ENCODE measurements at places on chromosomes 13 and 19. TPM values are rescaled to one million over a fixed set of nuclear protein-coding genes. Genes with fewer than 3 reads are reported as not detected.

The RGS9BP gene
- 12.5 TPM for total RNA-seq

The PRTN3 gene
- not detected for total RNA-seq

The DIRAS1 gene
- total RNA-seq = 200 TPM

DNA sequence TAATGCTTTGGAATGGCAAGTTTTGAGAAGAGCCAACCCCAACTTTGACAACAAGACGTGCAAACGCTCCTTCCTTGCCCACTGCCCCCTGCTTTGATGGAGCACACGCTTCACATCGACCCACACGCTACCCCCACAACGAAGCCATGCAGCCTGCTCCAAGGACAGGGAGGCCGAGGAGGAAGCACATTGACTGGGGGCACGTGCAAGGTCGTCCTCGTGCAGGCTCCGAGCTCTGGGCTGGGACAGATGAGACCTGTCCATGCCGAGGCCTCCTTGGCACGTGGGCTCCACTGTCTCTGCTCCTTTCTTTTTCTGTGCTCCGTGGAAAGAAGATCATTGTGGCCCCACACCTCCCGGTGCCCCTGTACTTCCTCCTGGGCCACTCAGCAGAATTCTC is 309.0 kb downstream of the TEX29 start:
- DNase-seq = no peak

DNA sequence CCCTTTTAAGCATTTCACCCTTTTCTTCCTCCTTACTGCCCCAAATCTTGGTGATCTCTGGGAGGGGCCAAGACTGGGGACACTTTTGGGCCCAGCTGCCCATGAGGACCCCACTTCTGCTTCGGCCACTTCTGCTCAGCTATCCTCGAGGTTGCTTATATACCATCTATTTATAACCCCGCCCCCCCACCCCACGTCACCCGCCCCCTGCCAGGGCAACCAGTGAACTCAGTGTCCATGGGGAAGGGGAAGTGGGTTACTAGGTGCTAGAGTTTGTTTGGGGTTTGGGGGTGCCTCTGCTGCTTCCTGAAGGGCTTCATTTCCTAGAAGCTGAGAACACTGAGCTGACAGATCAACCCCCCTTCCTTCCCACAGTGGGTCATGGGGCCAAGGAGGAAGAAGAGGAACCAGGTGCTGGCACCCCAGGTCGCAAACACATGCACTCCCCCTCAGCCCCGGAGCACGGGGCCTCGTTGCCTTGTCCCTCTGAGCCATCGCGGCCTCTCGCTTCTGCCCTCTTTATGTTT is 6.1 kb upstream of the ADGRE5 start:
- DNase-seq = peak; percentile 85

- DNase-seq = peak; percentile 42
Measured at GRCh38 chr13:113968463-113969310, 5.2 kb downstream of the C13orf46 start.

- no peak for DNase-seq
Measured at GRCh38 chr13:98927951-98928927, 49.6 kb downstream of the DOCK9 start.

- no peak for DNase-seq
Measured at GRCh38 chr13:23751195-23751594, 138.0 kb downstream of the MIPEP start.

DNA sequence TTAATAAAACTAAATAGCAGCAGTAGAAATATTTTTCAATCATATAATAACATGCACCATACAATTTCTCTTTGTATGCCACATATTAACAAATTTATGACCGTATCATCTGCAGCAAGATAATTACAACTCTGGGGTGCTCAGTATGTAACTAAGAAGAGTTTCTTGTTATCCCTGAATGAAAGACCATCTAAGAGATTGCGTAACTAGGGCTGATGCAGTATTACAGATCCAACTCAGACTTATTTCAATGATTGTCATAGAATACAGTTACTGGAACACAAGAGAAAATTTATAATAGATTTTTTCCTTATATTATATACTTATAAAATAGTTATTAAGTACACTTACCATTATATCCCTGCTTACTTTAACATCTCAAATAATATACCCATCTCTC is 305.1 kb downstream of the SLITRK1 start:
- DNase-seq = no peak

DNA sequence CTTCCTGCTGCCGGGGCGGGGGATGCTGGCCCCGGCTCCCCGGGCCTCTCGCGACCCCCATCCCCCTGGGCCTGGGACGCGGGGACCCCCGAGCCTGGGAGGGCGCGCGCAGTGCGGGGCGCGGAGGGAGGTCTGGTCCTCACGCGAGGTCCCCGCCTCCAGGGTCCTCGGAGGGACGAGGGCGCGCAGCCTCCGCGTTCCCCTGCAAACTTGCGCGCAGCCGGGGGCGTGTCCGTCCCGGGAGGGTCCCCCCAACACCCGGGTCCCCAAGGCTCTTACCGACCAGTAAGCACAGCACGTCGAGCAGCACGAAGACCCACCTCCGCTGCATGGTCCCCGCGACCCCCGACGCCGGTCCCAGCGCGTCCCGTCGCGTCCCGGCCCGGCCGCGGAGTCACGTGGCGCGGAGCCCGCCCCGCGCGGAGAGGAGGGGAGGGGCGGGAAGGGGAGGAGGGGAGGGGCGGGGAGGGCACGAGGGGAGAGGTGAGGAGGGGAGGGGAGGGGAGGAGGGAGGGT is at the start of gene PLPP2:
Gene PLPP2 (minus strand): TSS at position 398 of the 516 bp plus-strand sequence. CDS start 67 bp downstream, at position 331.
- no peak for DNase-seq

- no peak for DNase-seq
Measured at GRCh38 chr19:16514383-16515019, 18.3 kb downstream of the C19orf44 start.

- no peak for DNase-seq
Measured at GRCh38 chr19:51514866-51515481, 13.4 kb upstream of the SIGLEC12 start.

GRCh38 chr13:99733346-99733745 is 232.1 kb downstream of the TM9SF2 start:
- DNase-seq = no peak

DNA sequence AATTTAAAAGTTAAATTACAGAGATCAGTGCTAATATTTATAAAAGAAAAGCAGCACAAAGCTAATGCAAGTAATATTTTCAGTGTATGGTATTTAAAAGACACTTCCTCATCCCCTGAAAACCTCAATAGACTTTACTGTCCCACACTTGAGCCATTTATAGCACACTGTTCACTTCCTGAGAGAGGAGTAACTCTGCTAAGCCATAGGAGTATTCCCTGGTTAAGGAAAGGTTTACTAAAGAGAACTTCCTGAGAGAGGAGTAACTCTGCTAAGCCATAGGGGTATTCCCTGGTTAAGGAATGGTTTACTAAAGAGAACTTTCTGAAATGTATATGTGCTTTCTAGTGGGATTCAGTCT is 159.4 kb downstream of the NHLRC3 start:
- DNase-seq = no peak

The SCN1B gene
- total RNA-seq = 44.3 TPM

- DNase-seq = no peak
Measured at GRCh38 chr13:99923877-99924582, 47.5 kb downstream of the ZIC5 start.

- no peak for DNase-seq
Measured at GRCh38 chr13:112744168-112745021, 54.6 kb downstream of the ATP11A start.

The CABP5 gene
- total RNA-seq = not detected

GRCh38 chr19:12629215-12629614 is 18.5 kb downstream of the ZNF791 start:
- DNase-seq = no peak

- no peak for DNase-seq
Measured at GRCh38 chr13:110136660-110137585, 170.0 kb downstream of the COL4A1 start.

The ZNF560 gene
- total RNA-seq = not detected

The SKA3 gene
- 0.38 TPM for total RNA-seq

- peak; percentile 93 for DNase-seq
Measured at GRCh38 chr19:39410017-39410830, 2.2 kb upstream of the PLEKHG2 start.

- no peak for DNase-seq
Measured at GRCh38 chr13:95535243-95535642, 17.3 kb upstream of the CLDN10 start.

DNA sequence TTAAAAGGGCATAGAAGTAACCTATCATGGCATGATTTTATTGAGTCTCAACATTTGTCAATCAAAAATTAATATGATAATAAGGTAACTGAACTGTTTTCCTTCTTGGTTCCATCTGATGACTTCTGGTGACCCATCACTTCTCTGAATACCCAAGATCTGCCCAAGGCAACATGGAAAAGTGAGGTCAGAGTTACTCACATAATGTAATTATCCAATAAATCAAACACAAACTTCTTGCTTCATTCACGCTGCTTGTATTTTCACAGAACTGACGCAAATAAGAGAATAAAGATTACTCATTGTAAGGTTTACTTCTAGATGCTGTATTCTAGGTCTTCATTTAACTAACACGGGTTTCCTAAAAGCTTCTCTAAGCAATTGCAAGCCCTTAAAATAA is 361.6 kb downstream of the RBM26 start:
- no peak for DNase-seq

- DNase-seq = no peak
Measured at GRCh38 chr13:84413016-84413415, 530.7 kb upstream of the SLITRK1 start.

GRCh38 chr13:104837756-104838155 is 1697.7 kb downstream of the EFNB2 start:
- DNase-seq = no peak

DNA sequence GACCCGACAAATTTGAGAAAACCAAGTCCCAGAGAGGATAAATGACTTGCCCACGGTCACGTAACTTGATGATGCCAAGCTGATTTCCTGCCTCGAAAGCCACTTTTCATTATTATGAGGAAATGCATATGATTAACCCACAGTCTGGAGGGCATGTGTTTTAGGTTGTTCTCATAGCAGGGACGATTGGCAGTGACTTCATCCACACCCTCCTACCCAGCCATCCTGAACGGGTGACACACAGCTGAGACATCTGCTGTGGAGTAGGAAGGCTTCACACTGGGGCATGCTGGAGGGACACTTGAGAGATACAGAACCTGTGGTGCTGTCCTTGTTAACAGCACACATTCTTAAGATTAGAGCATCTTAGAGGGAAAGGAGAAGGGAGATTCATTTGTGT is 65.4 kb upstream of the WDFY2 start:
- DNase-seq = no peak

The GFY gene
- not detected for total RNA-seq

The DCT gene
- total RNA-seq = 0.32 TPM

DNA sequence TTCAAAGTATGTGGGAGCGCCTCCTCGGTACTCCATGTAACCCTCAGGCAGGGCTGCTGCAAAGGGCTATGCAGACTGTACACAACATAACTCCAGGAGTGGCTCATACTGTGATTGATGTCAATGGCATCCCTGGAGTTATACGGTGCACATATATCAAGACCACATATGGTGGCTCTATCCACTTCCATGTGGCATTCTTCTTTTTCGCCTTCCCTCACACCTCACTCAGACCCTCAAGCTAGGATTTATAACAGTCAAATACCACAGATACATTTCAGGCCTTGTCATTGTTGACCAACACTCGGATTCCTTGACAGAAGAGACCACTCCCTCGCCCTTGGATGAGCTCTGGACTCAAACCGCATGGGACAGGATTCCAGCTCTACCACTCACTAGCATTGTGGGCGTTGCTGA is 11.3 kb upstream of the UBL3 start:
- no peak for DNase-seq

GRCh38 chr19:18847549-18848463 is 16.0 kb downstream of the UPF1 start:
- peak; percentile 69 for DNase-seq

DNA sequence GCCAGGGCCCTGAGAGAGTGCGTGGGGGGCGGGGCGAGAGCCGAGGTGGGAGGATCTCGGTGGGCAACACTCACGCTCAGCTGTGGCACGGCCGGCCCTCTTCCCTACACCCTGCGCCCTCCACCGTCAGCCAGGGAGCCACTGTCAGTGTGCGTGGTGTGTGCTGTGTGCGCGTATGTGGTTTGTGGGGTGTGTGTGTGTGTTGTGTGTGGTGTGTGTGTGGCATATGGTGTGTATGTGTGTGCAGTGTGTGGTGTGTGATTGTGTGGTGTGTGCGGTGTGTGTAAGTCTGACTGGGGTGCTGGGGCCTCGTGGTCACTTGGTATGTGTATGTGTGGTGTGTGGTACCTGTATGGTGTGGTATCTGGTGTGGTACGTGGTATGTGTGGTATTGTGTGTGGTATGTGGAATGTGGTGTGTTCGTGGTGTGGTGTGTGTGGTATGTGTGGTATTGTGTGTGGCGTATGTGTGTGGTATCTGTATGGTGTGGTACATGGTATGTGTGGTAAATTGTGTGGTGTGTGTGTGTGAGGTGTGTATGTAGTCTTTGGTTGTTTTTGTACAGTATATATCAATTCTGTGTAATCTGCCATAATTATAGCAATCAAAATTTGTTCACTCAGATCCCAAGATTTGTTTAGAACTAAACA is 5.1 kb downstream of the GRK1 start:
- DNase-seq = no peak

GRCh38 chr19:7744199-7744786 is 3.0 kb downstream of the CD209 start:
- no peak for DNase-seq

- DNase-seq = no peak
Measured at GRCh38 chr19:38213911-38214625, 10.0 kb downstream of the DPF1 start.

- DNase-seq = no peak
Measured at GRCh38 chr13:40679480-40679985, 13.1 kb upstream of the FOXO1 start.

The PALM3 gene
- total RNA-seq = 0.41 TPM

- DNase-seq = no peak
Measured at GRCh38 chr19:12984683-12985048, 10.6 kb upstream of the NFIX start.

DNA sequence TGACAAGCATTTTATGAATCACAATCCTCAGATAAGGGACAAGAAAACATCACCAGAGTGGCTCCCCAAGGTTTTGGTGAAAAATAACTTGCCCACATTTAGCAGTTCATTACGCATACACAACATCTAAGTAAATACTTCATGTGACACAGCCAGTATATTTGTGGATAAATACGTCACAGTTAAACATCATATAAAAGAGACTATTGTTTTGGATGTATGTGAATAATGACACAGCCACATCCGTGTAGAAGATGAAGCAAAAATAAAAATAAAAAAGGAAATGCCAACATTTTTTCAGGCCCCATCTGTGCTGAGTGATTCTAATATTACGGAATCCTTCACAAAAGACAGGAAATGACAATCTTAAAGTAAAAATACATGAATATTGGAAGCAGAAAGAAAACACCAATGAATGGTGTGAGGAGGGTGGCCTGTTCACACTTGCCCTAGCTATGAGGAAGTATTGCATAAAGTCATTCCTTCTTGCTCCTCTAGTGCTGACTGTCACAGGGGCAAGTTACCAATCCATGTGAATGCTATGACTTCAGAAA is 457.1 kb downstream of the KLF12 start:
- no peak for DNase-seq

- DNase-seq = no peak
Measured at GRCh38 chr13:71877256-71877653, 10.3 kb upstream of the DACH1 start.

The ATCAY gene
- not detected for total RNA-seq

The LILRB1 gene
- total RNA-seq = 1.8 TPM

The GNG7 gene
- total RNA-seq = 26.7 TPM

The NKG7 gene
- 3.5 TPM for total RNA-seq

The TNFSF13B gene
- total RNA-seq = 2.1 TPM

The CKAP2 gene
- 7.1 TPM for total RNA-seq

Measured in Right ventricle myocardium inferior (tissue), 1 donor.